ENCODE measurements at places on chromosomes 5 and 9.

DNA sequence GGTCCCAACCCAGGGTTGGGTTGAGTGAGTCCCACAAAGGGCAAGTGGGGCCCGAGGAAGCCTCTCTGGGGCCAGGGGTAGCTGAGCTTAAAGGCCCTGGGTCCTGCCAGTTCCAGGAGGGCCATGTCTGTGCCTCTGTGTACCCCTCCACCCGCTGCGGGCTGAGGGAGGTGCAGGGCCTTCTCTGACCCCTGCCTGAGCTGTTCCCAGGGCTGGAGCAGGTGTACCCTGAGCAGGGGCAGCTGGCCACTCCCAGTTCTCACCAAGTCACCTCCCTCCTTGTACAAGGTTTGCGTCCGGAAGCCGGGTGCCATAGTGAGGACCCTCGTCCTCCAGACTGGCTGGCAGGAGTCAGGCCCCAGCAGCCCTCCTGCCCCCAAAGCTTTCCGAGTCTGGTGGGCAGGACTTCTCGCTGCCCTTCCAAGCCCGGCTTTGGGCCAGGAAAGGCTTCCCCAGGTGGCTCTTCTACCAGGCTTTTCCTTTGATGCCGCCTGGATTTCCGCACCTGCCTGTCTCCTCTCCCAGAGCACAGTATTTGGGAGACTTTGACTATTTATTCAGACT lies 9.2 kb upstream of the ENDOG start:
- DNase-seq = no peak

DNA sequence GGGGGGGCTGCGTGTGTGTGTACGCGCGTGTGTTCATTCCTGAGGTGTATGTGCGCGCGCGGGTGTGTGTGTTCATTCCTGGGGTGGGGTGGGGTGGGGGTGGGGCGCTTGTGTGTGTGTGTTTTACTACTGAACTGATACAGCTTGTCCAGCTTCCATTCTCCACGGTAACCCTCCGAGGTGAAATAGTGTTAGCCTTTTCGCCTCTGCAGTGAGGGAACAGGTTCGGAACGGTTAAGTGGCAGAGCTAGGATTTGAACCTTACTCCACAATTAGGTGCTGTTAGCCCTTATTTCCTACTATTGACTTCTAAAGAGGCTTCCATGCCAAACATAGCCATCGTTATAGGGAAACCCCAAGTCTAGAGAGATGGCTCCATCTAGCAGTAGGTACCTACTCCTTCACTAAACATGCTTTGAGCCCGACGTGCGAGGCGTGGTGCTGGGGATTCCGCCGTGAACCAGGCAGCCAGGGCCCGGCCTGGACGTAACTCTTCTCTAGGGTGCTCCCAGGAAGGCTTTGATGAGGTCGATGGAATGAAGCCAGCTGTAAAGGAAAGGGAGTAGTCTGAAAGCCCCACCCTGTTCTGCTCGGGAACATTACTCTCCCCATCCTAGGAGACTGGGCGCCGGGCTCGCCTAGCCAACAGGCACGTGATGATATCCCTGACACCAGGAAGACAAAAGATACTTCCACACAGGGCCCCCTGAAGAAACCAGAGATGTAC lies 782 bp upstream of the SKP1 start:
- DNase-seq = no peak

DNA sequence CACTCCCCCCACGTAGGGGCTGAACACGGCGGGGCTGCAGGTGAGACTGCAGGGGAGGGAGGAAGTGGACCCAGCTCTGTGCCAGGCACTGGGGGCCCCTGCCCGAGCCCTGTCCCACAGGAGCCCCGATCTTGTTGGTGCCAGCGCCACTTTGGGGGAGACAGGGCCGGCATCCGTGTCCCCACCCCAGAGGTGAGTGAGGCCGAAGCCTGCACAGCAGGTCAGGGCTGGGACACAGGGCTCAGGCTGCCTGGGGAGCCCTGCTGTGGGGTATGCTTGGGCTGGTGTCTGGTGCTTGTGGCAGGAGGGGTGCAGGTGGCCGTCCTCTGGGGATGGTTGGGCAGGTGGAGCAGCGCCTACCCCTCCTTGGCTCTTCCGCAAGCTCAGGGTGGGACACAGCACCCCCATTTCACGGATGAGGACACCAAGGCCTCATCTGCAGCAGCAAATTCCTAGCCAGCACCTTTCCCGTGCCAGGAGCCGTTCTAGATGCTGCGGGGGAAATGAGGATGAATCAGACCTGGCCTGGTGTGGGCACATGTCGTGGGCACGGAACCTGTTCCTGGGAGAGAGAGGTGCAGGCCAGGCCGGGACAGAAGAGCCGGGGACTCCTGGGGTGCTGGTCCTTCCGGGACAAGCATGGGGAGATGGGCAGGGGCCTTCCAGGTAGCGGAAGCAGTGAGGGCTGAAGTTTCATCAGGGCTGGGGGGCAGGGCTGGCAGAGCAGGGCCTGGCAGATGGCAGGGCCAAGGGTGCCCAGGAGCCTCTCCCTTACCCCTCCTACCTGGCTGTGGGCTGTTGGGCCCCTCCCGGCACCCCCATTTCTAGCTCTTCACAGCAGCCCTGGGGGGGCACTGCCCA lies 35.2 kb downstream of the KCNT1 start:
- no peak for DNase-seq

DNA sequence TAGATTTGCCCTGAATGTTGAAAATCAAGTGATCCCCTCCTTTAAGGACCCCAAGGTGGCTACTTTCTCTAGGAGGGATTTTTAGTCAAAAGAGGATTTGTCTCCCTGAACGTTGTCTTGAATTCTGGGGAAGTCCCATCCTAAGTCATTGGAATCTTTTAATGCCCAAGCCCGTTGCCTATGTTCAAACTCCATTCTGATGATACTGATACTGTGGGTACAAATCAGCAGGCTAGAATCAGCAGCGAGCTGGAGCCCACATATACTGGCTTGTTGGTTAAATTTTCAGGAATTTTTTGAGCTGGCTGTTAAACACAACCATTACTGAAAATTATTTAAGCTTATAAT lies 22.4 kb upstream of the TNFSF15 start:
- DNase-seq = no peak

GRCh38 chr9:109414125-109414785 lies 83.9 kb downstream of the PTPN3 start:
- no peak for DNase-seq

DNA sequence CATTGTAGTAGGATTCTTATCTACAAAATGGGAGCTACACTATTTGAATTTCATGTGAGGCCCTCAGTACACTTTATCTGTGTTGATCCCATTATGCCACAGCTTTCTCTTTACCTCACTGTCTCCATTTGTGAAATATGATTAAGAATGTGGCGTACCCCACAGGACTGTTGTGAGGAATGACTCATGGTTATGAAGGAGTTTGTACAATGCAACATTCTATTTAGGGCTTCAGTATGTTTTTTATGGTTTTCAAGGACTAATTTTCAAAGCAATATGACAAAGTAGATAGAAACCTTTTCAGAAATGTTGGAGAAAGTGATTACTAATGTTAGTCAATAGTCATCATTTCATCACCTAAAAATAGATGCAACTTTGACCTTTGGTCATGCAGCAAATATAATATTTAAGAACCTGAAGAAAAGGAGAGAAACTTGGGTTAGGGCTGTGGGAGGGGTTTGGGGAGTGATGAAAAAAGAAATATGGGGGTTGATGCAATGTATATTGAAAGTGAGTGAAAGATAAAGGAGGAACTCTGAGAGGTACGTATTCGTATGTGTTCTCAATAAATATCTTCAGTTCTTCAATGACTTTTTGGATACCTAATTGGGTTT lies 53.7 kb upstream of the PIP5K1B start:
- no peak for DNase-seq

GRCh38 chr5:38591523-38591849 lies 35.0 kb upstream of the LIFR start:
- DNase-seq = no peak
